ENCODE measurements at places on chromosomes 12 and 14.

DNA sequence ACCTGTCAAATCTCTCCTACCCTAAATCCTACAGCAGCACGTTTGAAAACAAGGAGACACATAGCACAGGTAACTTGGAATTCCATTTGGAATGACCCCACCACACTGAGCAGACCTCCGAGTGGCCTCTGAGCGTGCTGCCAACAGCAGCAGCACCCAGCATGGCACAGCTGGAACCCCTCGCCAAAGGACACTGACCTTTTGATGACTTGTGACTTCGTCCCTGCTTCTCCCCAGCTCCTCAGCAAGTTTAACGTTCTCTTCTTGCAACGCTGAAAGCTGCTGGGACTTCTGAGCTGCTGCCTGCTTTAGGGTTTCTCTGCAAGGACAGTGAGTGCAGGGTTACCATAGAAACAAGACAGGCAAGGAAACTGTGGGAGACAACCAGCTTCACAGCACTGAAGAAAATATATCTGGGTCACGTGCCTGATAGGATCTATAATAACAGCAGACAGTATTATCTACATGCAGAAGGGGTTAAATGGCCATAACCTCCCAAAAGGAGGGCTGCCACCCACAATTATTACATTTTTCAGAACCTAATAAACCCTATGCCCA lies 43.3 kb upstream of the VPS33A start:
- no peak for DNase-seq

DNA sequence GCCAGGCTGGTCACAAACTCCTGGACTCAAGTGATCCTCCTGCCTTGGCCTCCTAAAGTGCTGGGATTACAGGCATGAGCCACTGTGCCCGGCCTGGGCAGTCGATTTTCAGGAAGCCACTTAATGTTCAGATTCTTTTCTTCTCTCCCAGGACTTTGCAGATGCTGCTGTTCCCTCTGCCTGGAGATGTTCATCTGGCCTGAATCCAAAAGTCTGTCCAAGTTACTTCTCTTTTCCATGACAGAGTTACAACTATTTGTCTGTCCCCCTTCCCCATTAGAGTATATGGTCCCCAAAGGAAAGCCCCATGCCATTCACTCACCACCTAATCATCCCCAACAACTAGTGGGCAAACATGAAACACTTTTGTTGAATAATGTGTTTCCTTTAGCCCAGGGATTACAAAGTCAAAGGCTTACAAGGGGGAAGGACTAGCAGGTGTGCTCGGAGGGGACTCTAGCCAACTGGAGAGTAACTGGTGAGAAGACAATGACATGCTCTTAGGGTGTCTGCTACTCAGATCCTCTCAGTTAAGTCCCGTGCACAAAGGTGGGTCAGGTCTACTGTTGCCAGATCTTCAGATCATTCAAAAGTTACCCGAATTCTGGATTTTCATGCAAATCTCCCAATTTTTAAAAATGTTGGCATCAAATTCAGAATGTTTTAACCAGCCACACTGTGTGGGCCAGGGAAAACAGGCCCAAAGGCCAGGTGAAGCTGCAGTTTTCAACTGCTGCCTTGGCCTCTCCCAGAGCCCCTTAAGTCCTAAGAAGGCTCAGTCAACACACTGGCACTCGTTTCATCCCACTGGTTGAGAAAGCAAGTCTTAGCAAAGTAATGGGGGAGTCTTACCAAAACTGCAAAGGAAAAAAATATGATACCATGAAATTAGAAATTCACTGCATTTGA lies 29.6 kb downstream of the NUDT4 start:
- no peak for DNase-seq

DNA sequence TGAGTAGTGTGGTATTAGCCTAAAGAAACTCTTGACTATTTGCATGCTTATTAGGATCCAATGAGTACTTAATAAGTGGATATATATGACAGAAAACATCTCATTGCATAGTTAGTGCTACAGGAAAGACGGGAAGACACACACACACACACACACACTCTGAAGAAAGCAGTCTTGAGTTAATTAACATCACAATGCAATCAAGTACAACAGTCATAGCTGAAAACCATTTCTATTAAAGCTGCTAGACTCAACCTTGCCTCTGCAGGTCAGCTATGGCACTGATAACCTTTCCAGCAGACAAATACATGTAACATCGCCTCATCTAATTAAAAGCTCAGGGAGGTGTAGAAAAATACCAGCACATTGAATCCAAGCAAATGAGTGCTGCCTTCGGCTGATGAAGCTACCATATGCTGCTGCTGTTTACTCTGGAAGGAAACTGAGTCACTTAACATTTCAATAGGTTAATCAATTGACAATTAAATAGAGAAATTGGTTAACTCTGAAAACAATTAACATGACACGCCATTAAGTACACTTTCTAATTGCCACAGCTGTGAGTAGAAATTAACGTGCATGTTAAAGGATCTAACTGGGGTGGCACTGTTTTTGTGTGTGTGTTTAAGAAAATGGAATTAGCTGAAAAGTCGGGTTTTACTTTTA lies 93.2 kb upstream of the OTX2 start:
- no peak for DNase-seq

DNA sequence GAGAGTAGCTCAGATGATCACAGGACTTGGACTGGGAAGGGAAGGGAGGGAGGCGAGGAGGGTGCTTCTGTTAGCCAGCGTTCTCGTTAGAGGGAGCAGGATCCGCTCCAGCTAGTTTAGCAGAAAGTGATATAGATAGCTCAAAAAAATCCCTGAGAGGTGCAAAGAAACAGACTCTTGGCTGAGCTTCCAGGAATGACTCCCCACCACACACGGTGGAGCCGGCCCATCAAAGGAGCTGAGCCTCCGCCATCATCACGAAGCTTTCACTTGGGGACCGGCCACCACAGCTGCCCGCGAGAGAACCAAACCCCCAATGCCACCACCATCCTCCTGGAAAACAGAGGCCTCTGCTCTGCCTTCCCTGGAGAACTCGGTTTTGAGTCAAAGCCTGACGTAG lies 124.6 kb upstream of the BCL2L14 start:
- DNase-seq, result no peak

- no peak for DNase-seq
Observed at GRCh38 chr12:77435446-77436091, 370.2 kb upstream of the E2F7 start.

DNA sequence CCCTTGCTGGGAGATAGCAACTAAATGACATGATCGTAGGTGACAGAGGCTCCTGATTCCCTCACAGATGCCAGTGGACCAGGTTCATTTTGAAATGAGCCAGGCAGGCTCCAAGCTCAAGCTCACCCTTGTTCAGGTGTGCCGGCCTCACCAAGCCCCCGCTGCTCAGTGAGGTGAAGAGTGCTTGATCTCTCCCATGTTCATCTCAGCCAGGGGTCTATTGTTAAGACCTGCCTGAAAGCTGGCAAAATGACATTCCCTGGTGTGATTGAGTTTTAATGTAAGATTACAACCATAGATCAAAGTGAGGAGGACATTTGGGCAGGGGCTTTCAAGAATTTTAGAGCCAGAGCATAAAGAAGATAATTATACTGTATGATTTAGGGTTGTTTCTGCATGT lies 497.9 kb downstream of the EGLN3 start:
- DNase-seq, result no peak

DNA sequence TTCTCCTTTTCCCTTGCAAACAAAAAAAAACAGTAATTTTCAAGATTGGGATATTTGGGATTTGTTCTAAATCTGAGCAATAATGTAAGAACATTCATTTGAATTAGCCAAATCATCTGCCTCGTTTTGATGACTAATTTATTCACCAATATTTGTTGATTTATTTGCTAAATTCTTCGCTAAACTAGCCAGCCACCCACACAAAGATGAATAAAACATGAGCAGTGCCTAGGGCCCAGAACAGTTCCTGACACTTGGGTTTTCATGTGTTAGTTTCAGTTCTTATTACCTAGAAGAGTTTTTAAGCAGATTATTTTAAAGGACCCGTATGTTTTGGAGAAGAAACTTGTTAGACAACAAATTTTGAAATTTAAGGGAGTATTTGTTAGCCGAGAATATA lies 1.4 kb downstream of the ETNK1 start:
- no peak for DNase-seq

- no peak for DNase-seq
Observed at GRCh38 chr12:18549598-18549997, 188.2 kb downstream of the PLCZ1 start.

- no peak for DNase-seq
Observed at GRCh38 chr14:61338457-61338856, 17.1 kb downstream of the PRKCH start.

DNA sequence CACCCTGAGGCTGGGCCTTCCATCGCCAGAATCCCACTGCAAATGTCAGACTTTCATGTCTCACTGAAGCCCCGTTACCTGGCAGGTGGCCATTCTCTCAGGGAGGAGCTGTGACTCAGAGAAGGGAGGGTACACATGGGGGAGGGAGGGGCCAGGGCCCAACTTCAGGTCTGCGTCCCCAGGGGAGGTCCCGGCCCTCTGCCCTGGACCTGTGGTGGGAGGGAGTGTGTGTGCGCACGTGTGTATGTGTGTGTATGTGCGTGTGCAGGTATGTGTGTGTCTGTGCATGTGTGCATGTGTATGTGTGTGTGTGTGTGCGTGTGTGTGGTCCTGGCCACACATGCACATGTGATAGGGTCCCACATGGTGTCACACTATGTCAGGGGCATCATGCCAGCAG lies 50.9 kb downstream of the MVK start:
- no peak for DNase-seq

- no peak for DNase-seq
Observed at GRCh38 chr12:45244561-45245343, 28.9 kb downstream of the ANO6 start.

- DNase-seq, result no peak
Observed at GRCh38 chr14:60566101-60566500, 57.2 kb downstream of the SIX6 start.

GRCh38 chr14:54085841-54086240 lies 129.2 kb upstream of the BMP4 start:
- DNase-seq, result no peak

- DNase-seq, result no peak
Observed at GRCh38 chr12:86261578-86261977, 5.4 kb upstream of the MGAT4C start.

All from stimulated activated CD8-positive, alpha-beta memory T cell treated with anti-CD3 and anti-CD28 coated beads, Interleukin-7, amount 100 ng/mL, for 24 hours (primary cell).